ENCODE measurements at places on chromosomes 6 and 20. TPM values are rescaled to one million over a fixed set of nuclear protein-coding genes. Genes with fewer than 3 reads are reported as not detected.
A peak's percentile ranks its signal among the peaks of the same experiment; 100 is the strongest.

DNA sequence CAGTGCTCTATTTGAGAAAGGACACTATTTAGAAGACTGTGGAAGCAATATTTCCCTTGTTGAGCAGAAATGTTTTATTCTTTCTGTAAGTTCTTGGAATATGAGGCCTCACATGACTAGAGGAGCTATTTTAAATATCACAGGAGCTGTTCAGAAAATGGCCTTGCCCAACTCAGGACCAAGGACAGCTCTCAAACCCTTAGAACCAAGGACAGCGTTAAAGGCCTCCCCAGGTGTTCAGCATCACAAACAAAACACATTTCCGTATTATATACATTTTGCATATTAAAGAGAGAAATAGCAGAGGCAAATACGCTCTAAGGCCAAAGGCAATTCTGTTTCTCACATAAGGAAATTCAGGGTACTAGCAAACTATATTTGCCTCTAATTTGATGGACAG lies 631.4 kb downstream of the CDH26 start:
- peak; percentile 71 for DNase-seq

DNA sequence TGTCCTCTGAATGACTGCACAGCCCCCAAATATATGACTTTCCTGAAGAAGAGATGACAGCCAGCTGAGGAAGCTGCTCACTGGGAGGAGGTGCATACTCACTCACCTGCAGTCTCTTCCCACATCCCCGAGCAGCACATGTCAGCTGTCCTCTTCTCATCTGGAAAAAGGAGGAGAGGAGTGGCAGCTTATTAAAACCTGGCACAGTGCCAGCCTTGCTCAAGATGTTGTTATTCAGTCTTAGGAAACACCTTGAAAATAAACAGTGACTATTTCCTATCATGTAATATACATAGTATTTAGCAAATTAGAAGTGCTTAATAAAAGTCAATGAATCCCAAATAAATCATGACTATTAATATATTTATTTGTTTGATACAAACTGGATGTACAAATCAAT lies 232.9 kb downstream of the EPM2A start:
- DNase-seq, result peak; percentile 3

GRCh38 chr6:169827290-169827717 lies 75.9 kb downstream of the ERMARD start:
- DNase-seq, result no peak

GRCh38 chr6:48186746-48187145 lies 75.7 kb upstream of the PTCHD4 start:
- DNase-seq, result no peak

- DNase-seq, result peak; percentile 13
Observed at GRCh38 chr6:16058201-16058928, 70.5 kb upstream of the MYLIP start.

GRCh38 chr6:21377356-21377755 lies 216.2 kb upstream of the SOX4 start:
- no peak for DNase-seq

DNA sequence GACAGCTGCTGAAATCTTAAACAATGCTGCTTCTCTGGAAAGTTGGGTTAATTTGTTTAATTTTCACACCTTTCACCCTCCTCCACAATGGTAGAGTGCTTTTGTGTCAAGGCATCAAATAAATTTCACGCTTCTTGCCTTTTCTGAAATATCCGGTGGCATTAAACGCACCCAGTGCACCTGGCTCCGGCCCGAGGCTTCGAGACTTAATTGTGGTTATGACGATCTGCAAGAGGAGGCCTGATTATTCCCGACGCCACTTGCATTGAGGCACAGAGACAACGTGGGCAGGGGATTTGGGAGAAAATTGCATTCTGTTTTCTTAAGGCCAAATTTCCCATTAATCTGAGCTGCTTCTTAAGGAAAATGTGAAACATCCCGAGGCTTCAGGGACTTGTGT lies 152.2 kb downstream of the CDH4 start:
- DNase-seq, result no peak

- no peak for DNase-seq
Observed at GRCh38 chr6:94698773-94699172, 878.6 kb upstream of the MANEA start.

GRCh38 chr20:56439771-56440291 lies 27.8 kb downstream of the CASS4 start:
- DNase-seq, result peak; percentile 39

DNA sequence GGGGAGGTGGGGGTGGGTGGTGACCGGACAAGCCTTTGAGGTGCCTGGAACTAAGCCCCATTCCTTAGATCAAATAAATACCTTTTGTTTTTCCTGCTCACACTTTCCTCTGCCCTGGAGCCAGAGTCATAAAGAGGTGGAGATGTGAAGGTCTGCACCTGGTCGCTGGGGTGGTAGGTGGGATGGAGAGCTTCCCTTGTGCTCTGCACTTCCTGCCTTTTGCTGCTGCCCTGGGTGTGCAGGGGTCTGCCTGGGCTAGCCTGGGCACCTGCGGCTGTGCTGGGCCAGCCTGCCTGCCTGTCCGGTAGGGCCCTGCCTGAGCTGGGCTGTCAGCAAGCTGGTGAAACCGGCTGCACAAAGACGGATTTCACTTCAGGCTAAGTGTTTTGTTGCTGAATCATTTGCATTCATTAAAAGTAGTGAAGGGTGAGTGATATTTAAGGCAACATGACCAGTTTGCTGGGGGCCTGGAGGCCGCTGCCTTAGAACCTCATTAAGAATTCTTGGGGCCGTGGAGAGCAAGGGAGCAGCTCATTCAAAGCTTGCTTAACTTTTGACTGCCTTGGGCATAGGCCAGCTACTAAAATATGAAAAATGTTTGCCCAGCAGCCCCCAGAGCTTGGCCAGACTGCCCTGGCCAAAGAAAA lies 20.5 kb downstream of the PTK7 start:
- DNase-seq, result no peak

- peak; percentile 45 for DNase-seq
Observed at GRCh38 chr6:47438481-47439347, 38.9 kb upstream of the CD2AP start.

DNA sequence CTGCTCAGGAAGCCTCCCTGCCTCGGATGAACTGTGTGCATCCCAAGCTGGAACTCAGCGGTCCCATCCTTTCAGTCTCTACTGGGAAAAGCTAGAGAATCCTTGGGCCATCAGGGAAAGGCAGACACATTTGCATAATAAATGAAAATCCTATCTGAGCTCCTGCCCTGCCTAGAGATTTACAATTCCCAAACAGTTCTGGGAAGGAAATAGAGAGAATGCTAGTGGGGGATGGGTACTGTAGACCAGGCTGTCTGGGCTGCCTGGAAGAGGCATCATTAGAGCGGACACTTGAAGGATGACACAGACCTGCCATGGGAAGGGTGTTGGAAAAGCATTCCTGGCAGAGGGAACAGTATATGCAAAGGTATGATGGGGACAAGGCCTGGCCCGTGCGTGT lies 44.3 kb downstream of the TFAP2C start:
- no peak for DNase-seq

DNA sequence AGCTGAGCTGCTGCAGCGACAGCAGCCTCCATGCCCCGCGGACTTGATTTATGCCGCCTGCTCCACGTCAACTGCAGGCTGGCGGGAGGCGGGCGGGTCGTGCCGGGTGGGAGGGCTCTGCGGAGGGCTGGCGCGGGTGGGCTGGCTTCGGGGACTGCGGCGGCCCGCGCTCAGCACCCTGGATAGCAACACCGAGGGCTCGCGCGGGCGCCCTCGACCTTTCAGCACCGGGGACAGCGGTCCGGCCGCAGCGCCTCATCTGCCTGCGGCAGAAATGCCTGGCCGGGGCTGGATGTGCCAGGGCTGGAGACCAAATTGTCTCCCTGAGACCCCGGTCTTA lies 792 bp downstream of the SNAP25 start:
- peak; percentile 85 for DNase-seq

DNA sequence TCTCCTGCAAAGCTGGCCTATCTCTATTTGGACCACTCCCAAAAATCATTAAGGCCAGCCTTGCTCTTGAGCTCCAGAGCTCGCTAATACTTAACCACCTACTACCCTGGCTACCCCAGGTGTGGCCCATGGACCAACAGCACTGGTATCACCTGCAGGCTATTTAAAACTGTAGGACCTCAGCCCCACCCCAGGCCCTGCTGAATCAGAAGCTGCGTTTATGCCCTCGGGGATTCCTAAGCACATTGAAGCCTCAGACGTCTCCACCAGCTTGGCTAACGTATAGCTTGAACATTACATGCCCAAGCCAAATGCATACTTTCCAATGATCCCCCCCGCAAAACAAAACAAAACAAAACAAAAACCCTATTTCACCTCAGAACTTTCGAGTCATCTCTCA lies 19.7 kb upstream of the SPAG4 start:
- no peak for DNase-seq

DNA sequence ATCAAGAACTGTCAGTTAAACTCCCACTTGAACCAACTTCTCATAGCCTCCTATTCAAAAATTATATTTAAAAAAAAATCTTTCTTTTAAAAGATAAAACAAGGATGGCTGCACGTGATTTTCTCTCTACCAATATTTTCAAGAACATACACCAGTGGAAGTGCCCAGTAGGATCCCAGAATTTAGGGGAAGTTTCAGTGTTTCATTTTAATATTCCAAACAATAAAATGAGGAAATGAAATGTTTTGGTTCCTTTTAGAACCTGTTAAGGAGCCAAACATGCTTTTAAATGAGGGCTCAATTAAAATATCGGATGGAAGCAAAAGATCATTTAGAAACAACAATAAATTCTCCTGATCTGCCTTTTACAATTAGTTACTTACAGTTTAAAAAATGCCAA lies 26.4 kb upstream of the PRELID3B start:
- no peak for DNase-seq

- DNase-seq, result no peak
Observed at GRCh38 chr6:98653179-98653578, 181.2 kb upstream of the POU3F2 start.

The TNFAIP3 gene
- polyA plus RNA-seq, result 17.4 TPM

The HLA-A gene
- polyA plus RNA-seq, result 118 TPM

The SLC12A5 gene
- 1.3 TPM for polyA plus RNA-seq

The NTSR1 gene
- polyA plus RNA-seq, result 0.10 TPM

The RRBP1 gene
- 109 TPM for polyA plus RNA-seq

The CTAGE9 gene
- not detected for polyA plus RNA-seq

The HLA-DPA1 gene
- polyA plus RNA-seq, result 34.8 TPM

The L3MBTL1 gene
- polyA plus RNA-seq, result 9.9 TPM

The SIGLEC1 gene
- 4.6 TPM for polyA plus RNA-seq

All from hindlimb muscle (tissue), 1 donor.